ENCODE measurements at places on chromosomes 13 and 19.

- no peak for DNase-seq
These were observed 22.5 kb upstream of the ZNF99 start for GRCh38 chr19:22806418-22806817.

GRCh38 chr13:40518481-40518882, 148.0 kb downstream of the FOXO1 start:
- no peak for DNase-seq

DNA sequence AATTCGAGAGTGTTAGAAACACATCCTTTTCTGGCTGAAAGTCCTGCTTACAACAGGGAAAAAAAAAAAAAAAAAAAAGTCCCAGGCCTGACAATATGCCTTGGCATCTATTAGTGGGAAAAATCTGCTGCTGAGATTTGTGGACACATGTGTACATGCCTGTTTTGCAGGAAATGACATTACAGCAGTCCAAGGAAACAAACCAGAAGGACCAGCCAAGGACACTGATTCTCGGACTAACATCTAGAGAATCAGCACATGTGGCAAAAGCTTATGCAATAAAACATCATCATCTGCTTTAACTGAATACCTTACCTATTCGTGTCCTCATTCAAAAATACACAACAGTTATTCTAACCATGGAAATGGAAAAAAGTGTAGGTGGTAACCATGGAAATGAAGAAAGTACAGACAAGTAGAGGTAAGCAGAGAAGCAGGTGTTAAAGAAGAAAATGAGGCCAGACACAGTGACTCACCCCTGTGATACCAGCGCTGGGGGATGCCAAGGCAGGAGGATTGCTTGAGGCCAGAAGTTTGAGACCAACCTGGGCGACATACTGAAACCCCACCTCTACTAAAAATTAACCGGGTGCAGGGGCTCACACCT, 9.4 kb upstream of the DPY19L3 start:
- DNase-seq, result no peak

DNA sequence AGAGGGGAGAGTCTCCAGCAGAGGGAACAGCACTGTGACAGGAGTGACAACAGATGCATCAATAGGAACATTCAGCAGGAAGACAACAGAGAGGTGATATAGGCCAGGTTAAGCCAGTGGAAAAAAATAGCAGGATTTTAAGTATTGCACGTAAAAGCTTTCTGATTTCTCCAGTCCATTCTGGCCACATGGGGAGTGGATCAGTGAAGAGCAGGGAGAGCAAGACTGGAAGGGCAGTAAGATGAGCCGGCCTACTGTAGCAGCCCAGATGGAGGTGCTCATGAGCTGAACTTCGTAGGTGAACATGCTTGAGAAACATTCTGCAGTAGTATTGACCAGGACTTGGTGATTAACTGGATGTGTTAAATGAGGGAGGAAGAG, 1.7 kb downstream of the UTP14C start:
- DNase-seq, result no peak

DNA sequence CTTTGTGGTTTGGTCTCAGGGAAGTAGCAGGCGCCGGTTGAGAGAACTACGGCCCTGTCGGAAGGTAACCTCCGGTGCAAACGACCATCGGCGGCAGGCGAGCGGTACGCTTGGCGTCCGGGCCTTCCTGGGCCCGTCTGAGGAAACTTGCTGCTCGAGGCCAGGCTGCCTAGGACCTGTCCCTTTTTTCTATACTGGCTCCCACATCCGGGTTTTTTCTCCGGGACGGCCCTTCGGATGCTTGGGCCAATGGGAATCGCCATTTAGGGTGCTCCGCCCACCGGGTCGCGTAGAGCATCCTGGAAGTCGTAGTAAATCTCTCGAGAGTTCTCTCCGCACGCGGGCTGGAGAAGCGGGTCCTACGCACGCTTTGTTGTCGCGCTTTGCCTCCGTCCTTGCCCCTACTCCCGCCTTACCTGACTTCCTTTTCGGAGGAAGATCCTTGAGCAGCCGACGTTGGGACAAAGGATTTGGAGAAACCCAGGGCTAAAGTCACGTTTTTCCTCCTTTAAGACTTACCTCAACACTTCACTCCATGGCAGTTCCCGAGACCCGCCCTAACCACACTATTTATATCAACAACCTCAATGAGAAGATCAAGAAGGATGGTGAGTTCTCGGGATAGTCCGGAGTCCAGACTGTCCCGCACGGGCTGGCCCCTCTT, at the start of gene SNRPA:
SNRPA (plus strand) TSS at position 330 of the 664 bp plus-strand sequence; CDS start at position 536, 206 bp downstream.
- DNase-seq, result peak; percentile 99

DNA sequence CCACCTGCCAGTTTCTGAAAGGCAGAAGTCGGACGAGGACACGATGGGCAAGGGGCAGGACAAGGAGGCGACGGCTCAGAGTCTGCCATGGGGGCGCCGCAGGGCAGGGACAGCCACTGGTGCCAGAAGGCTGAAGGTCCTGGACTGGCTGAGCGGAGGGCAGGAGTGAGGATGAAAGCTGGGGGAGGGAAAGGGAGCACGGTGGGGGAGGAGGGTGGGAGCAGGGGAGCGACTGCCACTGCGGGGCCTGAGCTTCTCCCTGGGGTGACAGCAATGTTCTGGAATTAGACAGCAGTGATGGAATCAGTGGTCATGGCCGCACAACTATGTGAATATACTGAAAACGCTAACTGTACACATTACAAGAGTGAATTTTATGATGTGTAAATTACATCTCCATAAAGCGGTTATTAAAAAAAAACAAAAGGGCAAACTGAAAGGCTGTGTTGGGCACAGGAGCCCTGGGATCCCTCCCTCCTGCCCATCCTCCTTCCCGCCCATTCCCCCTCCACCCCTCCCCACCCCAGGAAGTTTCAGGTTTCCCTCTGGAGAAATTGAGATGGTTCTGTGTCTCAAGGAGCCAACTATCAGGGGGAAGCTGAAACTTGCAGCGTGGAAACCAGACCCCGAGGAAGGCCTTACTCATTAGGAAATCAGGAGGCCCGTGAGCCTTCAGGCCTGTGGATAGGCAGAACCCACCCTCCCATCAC, 15.9 kb downstream of the MLLT1 start:
- no peak for DNase-seq

DNA sequence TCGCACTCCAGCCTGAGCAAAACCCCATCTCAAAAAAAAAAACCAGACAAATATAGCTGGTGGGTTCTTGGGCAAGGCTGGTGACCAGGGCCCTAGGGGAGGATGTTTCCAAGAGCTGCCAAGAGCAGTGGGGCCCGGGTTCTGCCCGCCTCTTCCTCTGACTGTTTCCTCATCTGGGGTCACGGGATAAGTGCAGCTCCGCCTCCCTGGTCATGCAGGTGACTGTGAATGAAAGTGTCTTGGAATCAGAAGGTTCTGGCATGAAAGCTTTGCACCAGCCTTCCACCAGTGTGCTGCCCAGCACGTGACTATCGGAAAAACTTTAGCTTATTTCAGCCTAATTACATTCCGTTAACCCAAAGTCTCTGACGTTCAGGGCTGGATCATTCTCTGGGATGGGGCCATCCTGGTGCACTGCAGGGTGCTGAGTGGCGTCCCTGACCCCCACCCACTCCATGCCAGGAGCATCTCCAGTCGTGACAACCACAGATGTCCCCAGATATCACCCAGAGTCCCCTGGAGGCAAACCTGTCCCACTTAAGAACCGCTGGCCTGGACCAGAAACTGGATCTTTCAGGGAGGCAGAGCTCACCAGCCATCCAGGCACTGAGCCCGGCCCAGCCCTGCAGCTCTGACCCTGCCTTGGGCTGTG, 85.6 kb downstream of the GNG7 start:
- DNase-seq, result peak; percentile 84

Data from MV-4-11 (cell line).